Esophagus squamous epithelium (tissue), 5 donors: ENCODE measurements at places on chromosomes 5 and 9.
A peak's percentile ranks its signal among the peaks of the same experiment; 100 is the strongest.

DNA sequence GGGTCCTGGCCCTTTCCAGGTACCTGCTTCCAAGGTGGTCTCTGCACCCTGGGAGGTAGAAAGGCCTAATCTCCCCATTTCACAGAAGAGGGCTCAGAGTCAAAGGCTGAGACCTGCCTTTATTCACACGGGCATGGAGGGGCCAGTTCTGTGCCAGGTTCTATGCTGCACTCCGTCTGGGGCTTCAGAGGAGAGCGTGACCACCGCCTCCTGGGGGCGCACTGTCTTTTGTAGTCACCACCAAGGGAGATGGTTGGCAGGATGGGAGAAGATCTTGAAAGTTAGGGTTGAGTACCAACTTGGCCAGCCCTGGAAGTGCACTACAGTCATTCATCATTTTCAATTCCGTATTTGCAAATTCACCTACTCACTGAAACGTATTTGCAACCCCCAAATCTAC is 23.7 kb upstream of the PRDM12 start:
- H3K36me3 ChIP-seq = peaks cover 31% of the 10 kb centered on the region
- no peak overlapping the region for H3K27ac ChIP-seq
- H3K4me1 ChIP-seq = no peaks in the 10 kb centered on the region
- H3K4me3 ChIP-seq = no peak overlapping the region

DNA sequence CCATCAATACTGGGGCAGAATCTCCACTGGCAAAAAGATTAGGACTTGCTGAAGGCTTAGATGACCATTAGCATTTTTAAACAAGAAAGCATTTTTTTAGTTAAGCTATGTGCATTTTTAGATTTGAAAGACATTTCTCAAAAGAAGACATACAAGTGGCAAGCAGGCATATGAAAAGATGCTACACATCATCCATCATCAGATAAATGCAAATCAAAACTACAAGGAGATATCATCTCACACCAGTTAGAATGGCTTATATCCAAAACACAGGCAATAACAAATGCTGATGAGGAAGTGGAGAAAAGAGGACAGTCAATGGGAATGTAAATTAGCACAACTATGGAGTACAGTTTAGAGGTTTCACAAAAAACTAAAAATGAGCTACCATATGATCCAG is 195.6 kb upstream of the TNC start:
- H3K36me3 ChIP-seq = no peaks in the 10 kb centered on the region
- no peaks in the 10 kb centered on the region for H3K4me1 ChIP-seq
- DNase-seq = no peak
- no peaks in the 10 kb centered on the region for H3K27me3 ChIP-seq

DNA sequence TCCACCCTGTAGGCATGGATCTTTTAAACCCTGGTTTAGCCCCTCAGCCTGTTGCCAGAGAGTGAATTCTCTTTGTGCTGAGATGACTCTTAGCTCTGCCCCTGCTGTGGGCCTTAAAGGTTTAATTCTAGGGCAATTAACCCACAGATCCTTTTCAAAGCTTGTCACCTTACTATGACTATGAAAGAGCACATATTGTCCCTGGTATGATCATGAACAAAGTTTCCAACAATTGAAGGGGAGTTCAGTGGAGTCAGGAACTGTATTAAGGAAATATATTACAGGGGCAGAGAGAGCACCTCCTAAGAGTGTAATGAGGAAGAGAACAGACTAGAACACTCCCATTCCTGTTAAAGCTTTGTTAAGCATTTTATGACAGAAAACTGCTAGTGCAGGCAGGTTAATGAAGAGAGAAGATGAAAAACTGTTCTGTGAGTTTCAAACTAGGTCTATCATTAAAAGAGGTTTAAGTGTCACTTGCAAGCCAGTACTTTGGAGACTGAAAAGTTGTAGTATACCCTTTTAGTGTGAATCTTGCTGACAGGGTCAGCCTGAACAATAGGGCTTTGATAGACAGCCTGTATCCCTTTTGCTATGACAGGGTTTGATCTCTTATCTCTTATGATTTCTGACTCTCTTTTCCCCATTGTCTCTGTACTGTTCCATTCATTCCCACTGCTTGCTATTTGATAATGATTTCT is 104.2 kb upstream of the ELL2 start:
- DNase-seq = no peak
- no peaks in the 10 kb centered on the region for H3K36me3 ChIP-seq
- no peak overlapping the region for H3K4me3 ChIP-seq
- no peaks in the 10 kb centered on the region for H3K27me3 ChIP-seq

DNA sequence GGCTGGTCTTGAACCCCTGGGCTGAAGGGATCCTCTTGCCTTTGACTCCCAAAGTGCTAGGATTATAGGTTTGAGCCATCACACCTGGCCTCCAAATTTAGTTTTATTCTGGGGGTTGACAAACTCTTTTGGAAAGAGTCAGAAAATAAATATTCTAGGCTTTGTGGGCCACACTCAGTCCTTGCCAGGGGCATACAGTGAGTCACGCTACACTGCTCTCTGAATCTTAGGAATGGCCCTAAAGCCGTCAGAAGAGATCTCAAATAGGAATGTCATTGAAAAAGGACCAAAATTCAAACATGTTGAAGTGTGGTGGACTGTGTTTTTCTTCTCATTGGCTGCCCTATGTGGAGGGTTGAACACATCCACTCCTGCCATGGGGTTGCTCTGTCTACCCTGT is 127.7 kb upstream of the BASP1 start:
- H3K4me1 ChIP-seq = no peaks in the 10 kb centered on the region
- DNase-seq = no peak
- no peaks in the 10 kb centered on the region for H3K36me3 ChIP-seq

DNA sequence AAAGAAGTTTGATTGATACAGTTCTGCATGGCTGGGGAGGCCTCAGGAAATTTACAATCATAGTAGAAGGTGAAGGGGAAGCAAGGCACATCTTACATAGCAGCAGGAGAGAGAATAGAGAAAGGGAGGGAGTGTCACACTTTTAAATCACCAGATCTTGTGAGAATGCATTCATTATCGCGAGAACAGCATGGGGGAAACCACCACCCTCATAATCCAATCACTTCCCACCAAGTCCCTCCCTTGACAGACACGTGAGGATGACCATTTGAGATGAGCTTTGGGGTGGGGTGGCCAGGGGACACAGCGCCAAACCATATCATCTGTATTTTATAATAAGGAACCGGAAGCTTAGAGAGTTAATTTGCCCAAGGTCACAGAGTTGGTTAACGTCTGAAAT is 13.7 kb upstream of the FOCAD start:
- H3K4me1 ChIP-seq = no peaks in the 10 kb centered on the region
- no peak overlapping the region for H3K4me3 ChIP-seq
- no peaks in the 10 kb centered on the region for H3K27me3 ChIP-seq
- no peaks in the 10 kb centered on the region for H3K36me3 ChIP-seq

GRCh38 chr5:159040181-159040580 is 59.5 kb downstream of the EBF1 start:
- no peak for DNase-seq
- no peaks in the 10 kb centered on the region for H3K27me3 ChIP-seq
- H3K36me3 ChIP-seq = no peaks in the 10 kb centered on the region
- no peaks in the 10 kb centered on the region for H3K4me1 ChIP-seq
- no peak overlapping the region for H3K27ac ChIP-seq

GRCh38 chr5:143251190-143251589 is 152.3 kb downstream of the NR3C1 start:
- H3K27me3 ChIP-seq = no peaks in the 10 kb centered on the region
- H3K27ac ChIP-seq = no peak overlapping the region
- H3K36me3 ChIP-seq = no peaks in the 10 kb centered on the region
- H3K4me3 ChIP-seq = no peak overlapping the region

DNA sequence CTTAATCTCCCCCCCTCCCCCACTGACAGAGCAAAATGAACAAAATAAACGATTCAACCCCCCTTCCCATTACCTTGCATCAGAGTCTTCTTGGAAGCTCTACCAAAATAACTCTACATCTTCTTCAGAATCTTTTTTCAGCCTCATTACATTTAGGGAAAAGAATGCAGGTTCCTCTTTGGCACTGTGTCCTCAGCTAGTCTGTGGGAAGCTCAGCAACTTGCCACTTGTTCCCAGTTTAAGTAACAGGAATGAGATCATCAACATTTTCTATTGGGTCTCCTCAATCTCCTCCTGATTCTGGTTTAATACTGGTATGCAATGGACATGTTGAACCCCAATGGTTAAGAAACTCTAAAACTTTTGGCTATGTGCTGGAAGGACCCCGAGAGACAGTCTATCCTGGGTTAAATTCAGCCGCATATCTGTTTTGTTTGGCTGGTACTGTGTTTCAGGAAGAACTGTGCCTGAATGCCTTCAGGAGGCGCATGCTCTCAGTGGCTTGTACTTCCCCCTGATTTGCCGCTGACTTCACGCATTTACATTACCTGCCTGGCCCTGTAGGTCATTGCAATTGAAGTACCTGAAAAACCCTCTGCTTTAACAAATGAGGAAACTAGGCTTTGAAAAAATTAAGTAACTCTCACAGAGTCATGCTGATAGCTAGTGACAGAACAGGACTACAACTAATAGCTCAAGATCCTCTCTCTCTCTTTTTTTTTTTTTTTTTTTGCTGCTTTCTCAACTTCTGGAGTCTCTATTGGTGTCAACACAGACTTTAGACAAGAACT is 78.1 kb upstream of the HMHB1 start:
- no peak for DNase-seq
- H3K4me3 ChIP-seq = no peak overlapping the region
- H3K4me1 ChIP-seq = no peaks in the 10 kb centered on the region
- H3K27ac ChIP-seq = no peak overlapping the region

DNA sequence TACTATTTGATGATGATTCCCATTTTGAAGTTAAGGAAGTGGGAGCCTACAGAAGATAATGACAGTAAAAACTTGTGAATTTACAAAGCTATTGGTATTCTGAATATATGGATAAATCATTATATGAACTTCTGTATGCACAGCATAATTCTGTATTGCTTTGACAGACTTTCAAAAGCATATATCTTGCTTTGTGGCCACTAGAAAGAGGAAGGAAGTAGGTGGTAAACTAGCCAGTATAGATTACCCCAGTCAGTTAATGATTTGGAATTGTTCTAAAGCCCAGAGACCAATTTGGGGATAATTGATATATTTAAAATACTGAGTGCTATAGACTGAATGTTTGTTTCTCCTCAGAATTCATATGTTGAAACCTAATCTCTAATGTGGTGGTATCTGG is 53.0 kb downstream of the NR2F1 start:
- H3K36me3 ChIP-seq = no peaks in the 10 kb centered on the region
- no peaks in the 10 kb centered on the region for H3K27me3 ChIP-seq
- no peak overlapping the region for H3K4me3 ChIP-seq
- no peak overlapping the region for H3K27ac ChIP-seq

DNA sequence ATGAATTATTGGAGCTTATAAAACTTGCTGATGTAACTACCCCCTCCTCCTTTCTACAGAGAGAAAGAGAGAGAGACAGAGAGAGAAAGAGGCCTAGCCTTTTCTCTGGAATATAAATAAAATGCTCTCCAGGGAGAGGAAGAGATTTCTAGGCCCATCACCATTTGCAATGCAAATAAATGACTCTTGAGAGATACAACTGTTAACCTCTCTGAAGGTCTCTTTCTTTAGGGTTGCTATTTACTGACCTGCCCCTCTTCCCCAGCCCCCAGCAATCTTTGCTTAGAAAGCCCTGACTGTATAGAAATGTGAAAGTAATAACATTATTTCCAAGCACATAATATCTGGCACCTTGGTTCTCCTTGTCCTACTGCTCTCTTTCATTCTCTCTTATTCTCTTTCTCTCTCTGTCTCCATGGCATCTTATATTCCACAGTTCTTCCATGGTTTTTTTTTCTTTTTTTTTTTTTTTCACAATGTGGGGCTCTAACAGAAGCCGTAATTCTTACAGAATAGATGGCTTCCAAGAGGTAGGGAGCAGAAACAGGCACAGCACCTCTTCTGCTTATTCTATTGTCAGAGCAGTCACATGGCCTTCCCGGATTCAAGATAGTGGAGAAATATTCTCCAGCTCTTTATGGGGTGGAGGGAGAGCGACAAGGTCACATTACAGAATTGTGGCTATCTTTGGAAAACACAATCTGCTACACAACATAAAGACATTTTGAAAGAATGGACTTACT is 1087.9 kb upstream of the NUDT12 start:
- H3K4me1 ChIP-seq = no peaks in the 10 kb centered on the region
- no peak overlapping the region for H3K4me3 ChIP-seq
- no peaks in the 10 kb centered on the region for H3K27me3 ChIP-seq
- no peaks in the 10 kb centered on the region for H3K36me3 ChIP-seq

DNA sequence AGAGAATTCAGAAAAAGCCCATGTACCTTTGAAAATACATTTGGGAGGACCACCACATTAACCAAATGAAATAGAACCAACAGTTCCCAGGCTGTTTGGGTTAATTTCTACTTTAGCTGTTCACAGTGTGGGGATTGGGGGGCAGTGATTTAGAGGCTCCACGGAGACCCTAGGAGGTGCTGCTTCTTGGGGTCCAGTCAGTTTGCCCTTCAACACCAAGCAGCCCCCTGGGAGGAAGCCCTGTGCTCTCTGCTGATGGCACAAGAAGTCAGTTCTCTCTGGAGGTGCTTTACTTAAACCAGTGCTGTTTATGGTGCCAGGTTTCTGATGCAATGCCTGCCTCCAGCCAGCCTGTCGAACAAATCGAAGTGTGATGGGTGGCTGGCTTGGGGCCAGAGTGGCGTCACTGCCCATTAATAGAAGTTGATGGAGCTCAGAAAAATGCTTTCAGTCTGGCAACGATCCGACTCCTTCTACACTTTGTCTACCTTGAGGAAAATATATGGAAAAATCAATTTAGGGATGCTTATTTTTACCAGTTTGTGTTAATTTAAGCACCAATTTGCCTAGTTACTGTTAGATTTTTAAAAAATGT is 134.0 kb downstream of the SNX18 start:
- H3K27ac ChIP-seq = peak overlapping the region; percentile 40
- no peaks in the 10 kb centered on the region for H3K36me3 ChIP-seq
- no peaks in the 10 kb centered on the region for H3K27me3 ChIP-seq
- H3K4me3 ChIP-seq = no peak overlapping the region
- peaks cover 27% of the 10 kb centered on the region for H3K4me1 ChIP-seq

- H3K4me1 ChIP-seq = no peaks in the 10 kb centered on the region
- no peak for DNase-seq
- H3K27ac ChIP-seq = no peak overlapping the region
- H3K36me3 ChIP-seq = no peaks in the 10 kb centered on the region
- no peaks in the 10 kb centered on the region for H3K27me3 ChIP-seq
- no peak overlapping the region for H3K4me3 ChIP-seq
Measured at GRCh38 chr5:24177821-24178220, 467.0 kb downstream of the CDH10 start.

DNA sequence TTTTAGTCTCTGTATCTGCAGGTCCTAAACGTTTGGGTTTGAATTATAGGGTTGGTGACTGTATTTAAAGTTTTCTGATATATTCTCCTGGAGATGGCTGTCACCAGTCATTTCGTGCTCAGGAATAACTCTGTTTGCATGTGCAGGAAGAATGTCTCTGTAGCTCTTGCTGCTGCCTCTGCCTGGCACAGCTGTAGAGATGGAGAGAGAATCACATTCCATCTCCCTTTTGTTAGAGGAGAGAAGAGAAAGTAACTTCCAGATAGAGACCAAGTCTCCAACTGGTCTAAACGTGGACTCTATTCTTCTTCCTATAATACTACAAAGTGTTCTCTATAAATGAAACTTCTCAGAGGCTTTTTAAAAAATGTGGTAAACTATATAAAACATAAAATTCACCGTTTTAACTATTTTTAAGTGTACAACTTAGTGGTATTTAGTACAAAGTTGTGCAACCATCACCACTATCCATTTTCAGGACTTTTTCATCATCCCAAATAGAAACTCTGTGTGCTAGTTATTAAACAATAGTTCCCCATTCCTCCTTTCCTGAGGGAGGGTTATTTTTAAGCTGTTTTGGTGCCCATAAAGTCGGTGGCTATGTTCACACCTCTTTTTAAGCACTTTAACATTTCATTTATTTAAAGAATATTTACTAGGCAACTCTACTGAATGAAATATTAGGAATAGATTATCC is 20.7 kb upstream of the STARD4 start:
- no peak for DNase-seq
- H3K27me3 ChIP-seq = no peaks in the 10 kb centered on the region
- H3K4me1 ChIP-seq = no peaks in the 10 kb centered on the region
- no peak overlapping the region for H3K4me3 ChIP-seq
- no peaks in the 10 kb centered on the region for H3K36me3 ChIP-seq
